ENCODE measurements at places on chromosomes 7 and 10.

- peak; percentile 61 for DNase-seq
Observed at GRCh38 chr7:21616796-21617436, 74.1 kb downstream of the DNAH11 start.

GRCh38 chr10:88932539-88933256 lies 19.9 kb downstream of the ACTA2 start:
- DNase-seq = no peak

GRCh38 chr10:76523246-76523645 lies 1091.8 kb downstream of the LRMDA start:
- DNase-seq = no peak

- DNase-seq = no peak
Observed at GRCh38 chr10:6242089-6242488, 39.4 kb downstream of the PFKFB3 start.

DNA sequence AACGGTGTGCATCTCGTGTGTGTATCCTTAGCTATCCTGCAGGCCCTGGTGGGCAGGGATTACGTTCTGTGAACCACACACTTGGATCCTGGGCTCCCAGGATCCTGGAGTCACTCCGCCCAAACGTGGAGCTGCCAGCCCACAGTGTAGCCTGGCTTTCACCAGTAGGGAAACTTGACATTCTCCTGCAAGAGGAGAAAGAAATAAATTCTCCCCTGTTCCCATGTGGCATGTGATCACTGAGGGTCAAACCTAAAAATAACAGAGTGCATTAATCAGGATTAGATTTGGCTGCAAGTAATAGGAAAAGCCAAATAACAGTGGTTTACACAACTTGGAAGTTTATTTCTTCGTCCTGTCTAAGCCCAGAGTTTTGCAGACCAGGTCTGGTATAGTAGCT lies 32.3 kb downstream of the PALD1 start:
- no peak for DNase-seq

GRCh38 chr7:127789031-127789430 lies 137.0 kb downstream of the SND1 start:
- no peak for DNase-seq

All from HS-27A (cell line).